ENCODE measurements at places on chromosomes 2 and 18.
A peak's percentile ranks its signal among the peaks of the same experiment; 100 is the strongest.

GRCh38 chr2:116988303-116988702, 826.2 kb upstream of the DDX18 start:
- no peak for DNase-seq

DNA sequence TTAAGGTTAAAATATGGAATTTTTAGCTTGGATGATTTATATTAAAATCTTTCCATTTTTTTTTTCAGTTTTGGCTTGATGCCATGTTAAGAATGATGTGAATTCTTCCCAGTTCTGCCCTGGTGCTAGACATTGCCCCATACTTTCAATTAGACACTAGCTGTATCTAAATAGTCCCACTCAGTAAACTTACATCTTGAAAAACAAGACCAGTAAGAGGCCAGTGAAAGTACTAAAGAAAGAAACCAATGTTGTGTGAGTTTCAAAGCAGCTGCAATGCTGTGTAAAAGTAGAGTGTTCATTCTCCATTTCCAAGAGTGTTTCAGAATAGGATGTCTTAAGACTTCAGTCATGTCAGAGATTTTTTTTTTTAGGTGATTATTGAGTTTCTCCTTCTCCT, 40.0 kb upstream of the CYBRD1 start:
- DNase-seq: no peak

GRCh38 chr18:43812627-43813026, 535.3 kb upstream of the SYT4 start:
- DNase-seq: no peak

GRCh38 chr2:68214381-68214780, 38.0 kb downstream of the PPP3R1 start:
- DNase-seq: no peak

GRCh38 chr2:37604716-37605115, 66.7 kb downstream of the CDC42EP3 start:
- DNase-seq: no peak

- peak; percentile 7 for DNase-seq
These were observed 225.1 kb upstream of the ITGA4 start for GRCh38 chr2:181231886-181232621.

GRCh38 chr18:9403795-9404564, 69.4 kb downstream of the TWSG1 start:
- DNase-seq: no peak

DNA sequence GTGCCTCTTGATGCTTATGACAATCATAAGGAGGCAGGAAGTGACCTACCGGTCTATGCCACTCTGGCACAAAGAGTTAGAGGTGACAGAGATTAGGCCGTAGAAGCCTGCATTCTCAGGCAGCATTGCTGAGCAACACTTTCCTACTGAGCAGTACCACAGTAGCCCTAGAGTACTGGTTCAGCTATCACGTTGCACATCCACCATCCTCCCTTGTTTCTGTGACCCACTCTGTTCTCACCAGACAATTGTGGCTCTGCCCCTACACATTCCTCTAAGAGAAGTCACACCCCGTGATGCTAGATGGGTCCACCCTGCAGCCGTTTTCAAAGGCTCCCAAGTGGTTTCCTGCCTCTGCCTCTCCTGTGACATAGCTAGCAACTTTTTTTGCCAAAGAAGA, 22.6 kb upstream of the SUCLG1 start:
- DNase-seq: no peak

DNA sequence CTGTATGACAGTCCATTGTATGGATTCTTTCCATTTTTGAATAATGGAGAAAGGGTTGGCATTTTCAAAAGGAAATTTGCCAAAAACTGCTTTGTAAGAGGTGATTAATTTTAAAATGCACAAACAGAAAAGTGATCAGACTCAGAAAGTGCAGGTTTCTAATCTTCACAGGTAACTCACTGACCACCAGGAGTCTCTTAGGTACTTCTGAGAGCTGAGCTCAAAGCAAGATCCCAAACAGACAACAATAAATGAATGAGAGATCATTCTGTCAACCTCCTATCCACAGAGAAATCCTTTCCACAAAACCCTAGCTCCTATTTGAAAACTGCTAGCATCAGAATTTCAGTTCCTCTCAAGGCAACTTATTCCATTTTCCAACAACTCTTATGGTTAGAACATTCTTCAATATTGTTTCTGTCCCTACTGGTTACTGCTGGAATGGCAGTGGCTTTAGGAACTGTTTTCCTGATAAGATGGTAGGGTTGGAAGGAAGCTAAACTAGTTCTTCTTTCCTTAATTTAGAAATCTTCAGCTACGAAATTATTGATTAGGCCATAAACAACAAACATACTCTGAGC, 20.6 kb upstream of the HAAO start:
- DNase-seq: peak; percentile 39

Data from pons (tissue), 1 donor.